Glutamatergic neuron (in vitro differentiated cells): ENCODE measurements at places on chromosomes 6 and 20. TPM values are rescaled to one million over a fixed set of nuclear protein-coding genes. Genes with fewer than 3 reads are reported as not detected.

GHRH gene
- not detected for total RNA-seq

CTCFL gene
- total RNA-seq, result not detected

GABRR1 gene
- not detected for total RNA-seq

TRIM15 gene
- not detected for total RNA-seq

REM1 gene
- total RNA-seq, result 2.8 TPM

PCSK2 gene
- 28.7 TPM for total RNA-seq

SNAI1 gene
- total RNA-seq, result 3.9 TPM

MAFB gene
- 4.6 TPM for total RNA-seq

C6orf47 gene
- total RNA-seq, result 28.8 TPM

PRSS35 gene
- total RNA-seq, result 26.6 TPM
